WTC11 (cell line): ENCODE measurements at places on chromosomes 16 and 17. TPM values are rescaled to one million over a fixed set of nuclear protein-coding genes. Genes with fewer than 3 reads are reported as not detected.

DNA sequence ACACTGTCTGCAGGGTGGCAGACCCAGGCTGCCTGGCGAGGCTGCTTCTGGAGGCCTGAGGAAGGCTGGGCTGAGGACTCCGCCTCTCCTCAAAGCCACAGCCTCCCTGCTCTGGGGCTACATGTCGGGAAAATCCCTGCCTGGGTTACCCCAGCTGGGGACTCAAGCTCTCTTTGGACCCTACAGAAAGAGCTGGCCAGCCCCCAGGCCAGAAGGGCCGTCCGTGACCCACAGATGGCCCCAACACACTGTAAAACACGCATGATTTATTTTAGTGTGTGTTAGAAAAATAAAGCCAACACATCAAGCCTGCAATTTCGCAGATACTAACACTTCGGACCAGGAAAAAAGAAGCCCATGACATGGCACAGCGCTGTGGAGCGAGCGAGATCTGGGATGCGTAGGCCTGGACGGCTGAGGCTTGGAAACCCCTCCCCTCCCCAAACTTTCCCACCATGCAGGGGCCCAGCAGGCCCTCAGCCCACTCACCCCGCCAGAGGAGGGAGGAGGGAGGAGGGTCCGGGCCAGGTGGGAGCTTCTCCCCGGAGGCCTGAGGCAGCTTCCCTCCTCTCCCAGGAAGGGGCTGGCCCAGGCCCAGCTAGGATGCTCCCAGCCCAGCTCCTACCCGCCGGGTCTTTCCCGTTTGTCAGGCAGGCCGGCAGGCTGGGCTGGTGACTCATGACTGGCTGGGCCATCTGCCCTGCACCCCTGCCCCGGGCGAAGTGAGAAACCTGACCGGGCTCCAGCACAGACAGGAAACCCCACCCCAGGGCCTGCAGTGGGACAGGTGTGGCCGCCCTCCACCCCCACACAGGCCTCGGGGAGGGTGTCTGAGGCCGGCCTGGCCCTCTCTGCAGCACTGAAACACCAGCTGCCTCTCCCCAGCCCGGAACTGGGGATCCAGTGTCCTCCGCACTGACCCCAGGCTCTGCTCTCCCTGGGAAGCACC, 34.1 kb upstream of the SLC38A10 start:
- H3K4me3 ChIP-seq = no peak overlapping the region
- H3K27ac ChIP-seq = peak overlapping the region; percentile 79; the same call in 1 of the 2 replicates
- DNase-seq = peak; percentile 69
- no peaks in the 10 kb centered on the region for H3K36me3 ChIP-seq

The PIK3R5 gene
- total RNA-seq = 5.9 to 7.5 TPM (median 5.9 TPM) in 3 replicates

GRCh38 chr17:9044772-9045463, 23.6 kb downstream of the NTN1 start:
- DNase-seq = no peak
- H3K27ac ChIP-seq = no peak overlapping the region
- peaks cover 24% of the 10 kb centered on the region for H3K36me3 ChIP-seq
- peaks cover 14% of the 10 kb centered on the region for H3K4me1 ChIP-seq
- no peak overlapping the region for H3K4me3 ChIP-seq

DNA sequence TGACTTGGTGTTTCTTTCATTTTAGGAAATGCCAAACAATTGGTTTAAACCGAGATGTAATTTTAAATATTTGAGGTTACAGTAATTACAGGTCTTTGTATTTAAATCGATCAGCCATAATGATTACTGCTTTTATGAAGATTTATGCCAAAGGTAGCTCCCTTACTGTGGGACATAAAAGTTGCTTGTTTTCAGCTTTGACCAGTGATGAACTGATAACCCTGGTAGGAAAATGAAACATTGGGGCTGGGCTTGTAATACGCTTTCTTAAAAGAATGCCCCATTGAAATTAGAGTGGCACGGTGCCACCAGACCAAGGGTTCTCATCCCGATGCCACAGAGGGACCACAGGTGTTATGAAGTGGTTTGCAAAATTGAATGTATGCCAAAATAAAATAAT, 7.3 kb downstream of the TNRC6A start:
- no peak overlapping the region for H3K4me3 ChIP-seq
- H3K27ac ChIP-seq = peak overlapping the region; percentile 73; the same call in 1 of the 2 replicates
- H3K4me1 ChIP-seq = peaks cover 89% of the 10 kb centered on the region
- H3K36me3 ChIP-seq = peaks cover 37% of the 10 kb centered on the region

The HID1 gene
- total RNA-seq = 16.7 to 19.4 TPM (median 19.3 TPM) in 3 replicates

The SEPTIN1 gene
- total RNA-seq = 2.3 to 2.7 TPM (median 2.6 TPM) in 3 replicates

GRCh38 chr16:67982011-67982696, 1.9 kb upstream of the DPEP3 start:
- H3K4me3 ChIP-seq = no peak overlapping the region
- no peak for DNase-seq
- no peak overlapping the region for H3K27ac ChIP-seq

The ALOX15 gene
- total RNA-seq = 0.32 to 0.82 TPM (median 0.50 TPM) in 3 replicates

DNA sequence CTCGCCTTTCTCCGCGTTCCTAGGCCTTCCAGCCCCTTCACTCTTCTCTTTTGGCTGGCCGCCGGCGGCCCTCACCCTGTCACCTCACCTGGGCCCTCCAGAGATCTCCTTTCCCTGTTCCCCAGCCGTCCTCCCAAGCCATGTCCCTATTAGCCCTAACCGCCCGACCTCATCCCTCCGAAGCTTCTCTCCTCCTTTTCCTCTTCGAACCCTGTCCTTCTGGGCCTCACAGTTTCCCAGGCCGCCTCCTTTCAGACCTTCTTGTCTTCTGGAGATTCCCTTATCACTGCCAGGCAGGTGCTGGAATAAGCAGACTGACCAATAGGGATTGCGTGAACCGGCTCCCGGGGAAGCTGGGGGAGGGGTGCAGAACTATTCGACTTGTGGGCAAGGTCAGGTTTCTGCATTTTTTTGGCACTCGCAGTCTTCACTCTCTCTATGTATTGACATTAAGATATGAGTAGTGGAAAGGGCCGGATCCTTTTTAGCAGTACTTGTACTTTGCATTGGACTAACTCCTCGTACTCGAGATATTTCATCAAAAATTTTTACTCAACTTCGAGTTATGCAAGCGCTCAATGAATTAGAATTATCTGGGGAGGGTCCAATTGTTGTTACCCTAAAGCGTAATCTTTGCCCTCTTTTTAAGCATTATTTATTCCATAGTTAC, 690 bp downstream of the RHOT1 start:
- peaks cover 25% of the 10 kb centered on the region for H3K4me1 ChIP-seq
- H3K27ac ChIP-seq = peak overlapping the region; percentile 97
- peak; percentile 74 for DNase-seq
- no peaks in the 10 kb centered on the region; the same call in none of the 2 replicates for H3K27me3 ChIP-seq
- H3K4me3 ChIP-seq = peak overlapping the region; percentile 96
- no peaks in the 10 kb centered on the region for H3K36me3 ChIP-seq

- H3K27ac ChIP-seq = peak overlapping the region; percentile 97
- H3K36me3 ChIP-seq = peaks cover 14% of the 10 kb centered on the region
- H3K27me3 ChIP-seq = no peaks in the 10 kb centered on the region; the same call in 1 of the 2 replicates
- peaks cover 25% of the 10 kb centered on the region for H3K4me1 ChIP-seq
- peak; percentile 31 for DNase-seq
- H3K4me3 ChIP-seq = peak overlapping the region; percentile 89
Observed at GRCh38 chr17:39979893-39980350, 685 bp upstream of the PSMD3 start.

The PCYT2 gene
- 24.7 to 31.4 TPM (median 26.3 TPM) in 3 replicates for total RNA-seq

DNA sequence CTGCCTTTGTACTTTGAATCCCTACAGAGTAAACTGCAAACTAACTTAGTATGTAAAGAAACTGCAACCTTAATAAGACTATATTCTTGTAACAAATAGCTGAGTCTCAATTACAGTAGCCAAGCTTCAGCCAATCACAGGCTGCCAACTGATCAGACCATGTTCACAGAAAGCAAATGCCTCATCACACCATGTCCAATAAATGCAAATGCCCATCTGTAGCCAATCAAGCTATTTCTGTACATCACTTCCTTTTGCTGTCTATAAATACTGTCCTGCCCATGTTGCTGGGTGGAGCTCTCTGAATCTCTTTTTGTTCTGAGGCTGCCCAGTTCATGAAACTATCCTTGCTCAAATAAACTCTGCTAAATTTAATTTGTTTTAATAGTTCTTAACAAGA, 531.7 kb upstream of the TOM1L1 start:
- H3K36me3 ChIP-seq = peaks cover 29% of the 10 kb centered on the region
- H3K27ac ChIP-seq = no peak overlapping the region
- H3K4me1 ChIP-seq = peaks cover 19% of the 10 kb centered on the region
- DNase-seq = no peak
- H3K27me3 ChIP-seq = no peaks in the 10 kb centered on the region
- no peak overlapping the region for H3K4me3 ChIP-seq

DNA sequence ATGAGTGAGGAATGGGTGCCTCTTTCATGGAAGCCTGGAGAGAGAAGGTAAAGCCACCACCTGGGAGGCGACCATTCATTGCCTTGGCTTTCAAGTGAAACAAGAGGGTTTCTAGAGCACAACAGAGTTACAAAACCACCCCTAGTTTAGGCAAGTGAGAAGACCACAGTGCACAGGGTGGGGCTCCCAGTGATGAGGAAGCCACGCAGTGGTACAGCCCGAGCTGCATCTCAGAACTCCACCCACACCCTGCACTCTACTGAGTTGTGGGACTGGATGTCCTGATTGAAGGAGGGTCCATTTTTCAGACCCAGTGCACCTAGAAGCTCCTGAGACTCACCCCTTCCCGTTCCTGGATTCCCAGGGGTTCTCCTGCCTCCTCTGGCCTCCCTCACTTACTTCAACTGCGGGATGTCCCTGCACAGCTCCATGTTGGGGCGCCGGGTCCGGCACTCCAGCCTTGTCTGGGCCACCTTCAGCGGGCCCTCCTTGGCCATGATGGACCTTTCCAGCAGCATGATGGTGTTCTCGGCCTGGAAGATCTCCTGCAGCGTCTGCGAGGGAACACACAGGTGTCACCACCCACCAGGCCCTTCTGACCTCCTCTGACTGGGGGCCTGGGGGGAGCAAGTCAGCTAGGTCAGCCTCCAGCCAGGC, 55.1 kb upstream of the EMP2 start:
- DNase-seq = no peak
- peaks cover 7% of the 10 kb centered on the region for H3K4me1 ChIP-seq
- H3K36me3 ChIP-seq = no peaks in the 10 kb centered on the region
- no peak overlapping the region for H3K4me3 ChIP-seq
- H3K27me3 ChIP-seq = peaks cover 12% of the 10 kb centered on the region

- no peaks in the 10 kb centered on the region for H3K36me3 ChIP-seq
- peaks cover 3% of the 10 kb centered on the region; the same call in 1 of the 2 replicates for H3K27me3 ChIP-seq
- peaks cover 55% of the 10 kb centered on the region for H3K4me1 ChIP-seq
- H3K4me3 ChIP-seq = no peak overlapping the region
Observed at GRCh38 chr17:58331815-58332777, 3.5 kb upstream of the TSPOAP1 start.

DNA sequence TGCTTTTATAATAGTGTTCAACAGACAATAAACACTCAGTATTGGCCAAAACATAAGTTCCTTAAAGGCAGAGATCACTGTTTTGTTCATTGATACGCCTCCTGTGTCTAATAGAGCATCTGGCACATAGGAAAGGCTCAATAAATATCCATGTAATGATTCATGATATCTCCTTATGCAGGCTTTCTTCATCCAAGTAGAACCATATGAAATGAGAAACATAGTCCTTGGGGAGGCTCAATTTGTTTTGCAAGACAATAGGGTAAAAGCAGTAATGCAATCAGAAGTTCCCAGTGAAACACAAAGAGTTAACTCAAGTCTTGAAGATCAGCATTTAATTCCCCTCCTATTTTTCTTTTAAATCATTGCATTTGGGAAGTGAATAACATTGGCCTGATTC, 16.4 kb downstream of the CDH8 start:
- H3K27me3 ChIP-seq = no peaks in the 10 kb centered on the region
- H3K27ac ChIP-seq = no peak overlapping the region
- peaks cover 51% of the 10 kb centered on the region for H3K4me1 ChIP-seq
- H3K36me3 ChIP-seq = no peaks in the 10 kb centered on the region

DNA sequence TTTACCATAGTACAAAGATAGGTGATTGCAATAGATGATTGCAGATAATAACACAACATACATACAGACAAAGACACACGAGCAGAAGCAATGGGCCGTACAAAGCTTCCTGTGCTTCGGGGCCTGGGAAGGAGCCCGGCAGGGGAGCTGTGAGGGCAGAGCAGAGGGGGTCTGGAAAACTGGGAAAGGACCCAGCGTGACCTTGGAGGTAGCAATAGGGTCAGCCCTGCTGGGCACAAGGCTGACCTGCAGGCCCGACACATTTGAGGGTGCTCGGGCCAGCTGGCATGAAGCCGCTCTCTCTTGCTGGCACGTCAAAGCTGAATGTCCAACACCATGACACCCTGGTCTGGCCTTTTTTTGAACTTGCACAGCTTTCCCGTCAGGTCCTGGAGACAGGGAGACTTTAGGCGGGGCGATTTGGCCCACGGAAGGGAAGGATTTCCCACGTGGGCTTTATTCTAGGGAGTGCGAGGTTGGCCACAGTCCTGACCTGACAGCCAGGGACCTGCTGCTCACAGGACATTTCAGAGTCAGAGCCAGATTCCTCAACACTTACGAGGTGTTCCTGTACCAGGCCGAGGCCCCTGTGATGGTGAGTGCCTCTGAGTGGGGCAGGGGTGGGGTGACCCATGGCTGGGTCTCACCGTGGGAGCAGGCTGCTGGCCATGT, 83.2 kb downstream of the NTN1 start:
- no peak overlapping the region for H3K4me3 ChIP-seq
- peaks cover 8% of the 10 kb centered on the region for H3K36me3 ChIP-seq
- no peak for DNase-seq
- H3K4me1 ChIP-seq = peaks cover 43% of the 10 kb centered on the region
- H3K27ac ChIP-seq = no peak overlapping the region

The NKD1 gene
- total RNA-seq = 6.0 to 9.3 TPM (median 9.1 TPM) in 3 replicates

DNA sequence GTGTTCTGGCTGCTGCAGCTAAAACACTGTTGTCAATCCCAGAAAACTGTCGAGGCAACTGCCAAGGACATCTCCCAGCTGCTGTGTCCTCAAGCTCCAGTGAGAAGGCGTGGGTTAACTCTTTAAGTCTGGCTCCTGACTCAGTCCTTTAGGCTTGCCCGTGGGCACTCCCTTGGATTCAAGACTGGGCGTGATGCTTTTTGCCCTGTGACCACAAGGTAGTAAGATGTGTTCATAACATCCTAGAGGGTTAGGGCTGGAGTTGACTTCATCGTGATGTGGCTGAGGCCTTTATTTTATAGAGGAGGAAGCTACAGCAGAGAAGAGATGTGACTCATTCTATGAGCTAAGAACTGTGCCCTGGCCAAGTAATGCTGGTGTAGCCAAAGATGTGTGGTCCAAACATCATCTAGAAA, 50.9 kb upstream of the TEKT3 start:
- no peaks in the 10 kb centered on the region for H3K27me3 ChIP-seq
- H3K4me3 ChIP-seq = no peak overlapping the region

The MMP28 gene
- total RNA-seq = 0.22 TPM in 1 of 3 replicates, not detected in the others

The SLFN5 gene
- 4.8 to 7.6 TPM (median 6.0 TPM) in 3 replicates for total RNA-seq

DNA sequence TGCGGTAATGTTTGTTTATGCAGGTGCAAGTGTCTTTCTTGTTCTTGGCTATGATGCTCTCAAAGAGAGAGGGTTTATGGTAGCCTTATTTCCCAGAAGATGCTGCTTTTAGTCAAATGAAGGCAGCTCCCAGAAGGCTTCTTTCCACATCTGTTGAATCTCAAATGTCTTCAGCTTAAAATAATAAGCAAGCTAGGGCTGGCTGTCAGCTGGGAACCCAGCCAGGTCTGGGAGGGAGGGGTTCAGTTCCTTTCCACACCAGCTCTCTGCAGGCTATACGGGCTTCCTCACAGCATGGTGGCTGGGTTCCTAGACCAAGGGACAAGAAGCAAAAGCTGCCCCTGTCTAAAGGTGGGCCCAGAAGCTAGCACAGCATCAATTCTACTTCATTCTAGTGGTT, 47.4 kb upstream of the ATF7IP2 start:
- H3K27ac ChIP-seq = no peak overlapping the region
- peaks cover 39% of the 10 kb centered on the region for H3K36me3 ChIP-seq
- H3K4me3 ChIP-seq = no peak overlapping the region
- H3K27me3 ChIP-seq = peaks cover 13% of the 10 kb centered on the region
- no peaks in the 10 kb centered on the region for H3K4me1 ChIP-seq
- no peak for DNase-seq

The IL17C gene
- total RNA-seq = 0.80 to 1.9 TPM (median 1.5 TPM) in 3 replicates

The SIAH1 gene
- 27.0 to 29.9 TPM (median 28.0 TPM) in 3 replicates for total RNA-seq

GRCh38 chr16:66901626-66902025, 17.1 kb downstream of the CDH16 start:
- H3K4me3 ChIP-seq = no peak overlapping the region
- H3K36me3 ChIP-seq = no peaks in the 10 kb centered on the region
- peaks cover 13% of the 10 kb centered on the region for H3K4me1 ChIP-seq
- H3K27me3 ChIP-seq = peaks cover 2% of the 10 kb centered on the region
